Inflammatory macrophage treated with lipopolysaccharide for 1 hour (primary cell): ENCODE measurements at places on chromosomes 4 and X.

DNA sequence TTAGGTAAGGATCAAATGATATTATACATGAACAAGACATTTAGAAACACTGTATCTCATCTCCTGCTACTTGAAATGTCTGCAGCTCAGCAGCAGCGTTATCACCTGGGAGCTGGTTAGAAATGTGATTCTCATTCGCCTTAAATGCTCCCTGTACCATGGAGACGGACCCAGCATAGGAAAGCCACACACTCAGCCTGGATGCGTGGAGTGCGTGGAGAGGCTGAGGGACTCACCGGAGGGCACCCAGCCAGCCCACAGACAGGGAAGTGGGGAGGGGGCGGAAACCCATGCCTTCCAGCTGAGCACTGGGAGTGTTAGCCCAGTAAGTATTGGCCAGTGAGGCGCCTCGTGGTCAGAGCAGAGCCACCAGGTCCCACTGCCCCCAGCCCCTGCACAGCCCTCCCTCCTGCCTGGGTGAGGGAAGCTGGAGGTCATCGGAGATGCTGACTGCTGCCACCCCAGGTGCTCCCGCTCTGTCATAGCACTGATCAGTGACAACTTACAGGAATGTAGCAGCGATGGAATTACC, 15.2 kb downstream of the SUPT20HL1 start:
- no peak for DNase-seq

DNA sequence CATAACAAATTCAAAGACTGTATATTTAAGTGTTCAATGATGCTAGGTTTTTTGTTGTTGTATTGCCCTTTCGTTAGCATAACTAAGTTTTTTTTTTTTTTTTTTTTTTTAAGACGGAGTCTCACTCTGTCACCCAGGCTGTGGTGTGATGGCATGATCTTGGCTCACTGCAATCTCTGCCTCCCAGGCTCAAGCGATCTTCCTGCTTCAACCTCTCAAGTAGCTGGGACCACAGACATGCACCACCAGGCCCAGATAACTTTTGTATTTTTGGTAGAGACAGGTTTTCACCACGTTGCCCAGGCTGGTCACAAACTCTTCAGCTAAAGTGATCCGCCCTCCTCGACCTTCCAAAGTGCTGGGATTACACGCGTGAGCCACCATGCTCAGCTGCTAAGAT, 7.0 kb downstream of the SH3BGRL start:
- DNase-seq: no peak

GRCh38 chrX:15435836-15436619, 51.8 kb upstream of the VEGFD start:
- DNase-seq: peak; percentile 24

DNA sequence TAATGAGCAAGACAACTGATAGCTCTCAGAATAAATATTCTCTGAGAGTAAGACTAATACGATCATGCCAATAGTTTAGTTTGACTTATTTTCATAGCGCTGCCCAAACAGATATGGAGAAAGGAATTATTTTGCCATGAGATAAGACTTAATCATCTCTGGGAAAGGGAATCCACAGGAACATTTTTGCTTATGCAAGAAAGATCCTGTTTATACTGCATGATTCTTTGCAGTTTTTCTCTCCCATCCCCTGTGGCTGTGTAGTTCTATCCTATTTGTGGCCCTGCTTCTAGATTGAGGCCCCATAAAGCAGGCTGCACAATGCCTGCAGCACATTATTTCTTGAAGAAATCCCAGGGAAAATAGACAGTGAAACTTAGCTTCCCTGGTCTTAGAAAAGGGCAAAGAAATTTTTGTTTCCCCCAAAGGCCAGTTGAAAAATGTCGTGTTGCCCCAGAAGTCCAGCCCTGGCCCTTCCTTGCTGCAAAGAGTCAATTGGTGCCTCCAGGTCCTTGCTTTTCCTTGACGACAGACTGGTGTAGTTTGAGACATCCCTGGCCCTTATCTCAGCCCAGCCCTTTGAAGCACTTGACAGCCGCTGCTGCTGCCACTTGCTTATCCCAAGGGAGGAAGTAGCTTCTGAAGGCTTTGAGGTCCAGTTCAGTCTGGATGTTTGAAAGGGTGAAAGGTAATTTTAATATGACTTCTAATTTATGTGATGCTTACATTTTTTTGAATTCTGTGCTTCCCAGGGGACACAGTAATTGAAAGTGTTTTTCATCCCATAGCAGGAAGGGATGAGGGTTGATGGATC, 45.0 kb upstream of the SH3RF1 start:
- no peak for DNase-seq

- DNase-seq: no peak
Observed at GRCh38 chr4:37667197-37668100, 18.7 kb downstream of the RELL1 start.

GRCh38 chr4:22045051-22045630, 96.6 kb upstream of the KCNIP4 start:
- DNase-seq: no peak

DNA sequence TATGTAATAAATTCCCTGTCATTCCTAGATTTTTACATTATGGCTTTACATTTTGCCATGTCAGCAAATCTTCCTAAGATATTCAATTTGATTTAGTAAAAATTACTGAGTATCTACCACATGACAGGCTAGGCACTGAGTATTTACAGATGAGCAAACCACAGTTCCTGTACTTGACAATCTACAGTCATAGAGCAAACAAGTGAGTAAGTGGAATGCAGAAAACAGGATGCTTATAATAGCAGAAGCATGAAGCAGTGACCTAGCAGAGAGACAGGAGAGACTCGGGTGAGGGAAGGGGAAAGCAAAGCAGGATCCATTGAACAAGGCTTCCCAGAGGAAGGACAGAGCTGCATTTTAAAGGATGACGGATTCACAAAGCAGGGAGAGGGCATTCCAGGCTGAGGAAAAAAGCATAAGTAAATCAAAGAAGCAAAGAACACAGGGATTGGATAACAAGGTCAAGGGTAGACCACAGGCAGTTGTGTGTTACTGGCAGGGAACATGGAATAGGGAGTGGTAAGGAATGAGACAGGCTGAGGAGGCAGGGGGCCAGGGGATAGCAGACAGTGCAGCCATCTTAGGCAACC, 124.7 kb upstream of the C1QTNF7 start:
- no peak for DNase-seq

- DNase-seq: no peak
Observed at GRCh38 chr4:86935566-86935852, 698 bp downstream of the AFF1 start.

DNA sequence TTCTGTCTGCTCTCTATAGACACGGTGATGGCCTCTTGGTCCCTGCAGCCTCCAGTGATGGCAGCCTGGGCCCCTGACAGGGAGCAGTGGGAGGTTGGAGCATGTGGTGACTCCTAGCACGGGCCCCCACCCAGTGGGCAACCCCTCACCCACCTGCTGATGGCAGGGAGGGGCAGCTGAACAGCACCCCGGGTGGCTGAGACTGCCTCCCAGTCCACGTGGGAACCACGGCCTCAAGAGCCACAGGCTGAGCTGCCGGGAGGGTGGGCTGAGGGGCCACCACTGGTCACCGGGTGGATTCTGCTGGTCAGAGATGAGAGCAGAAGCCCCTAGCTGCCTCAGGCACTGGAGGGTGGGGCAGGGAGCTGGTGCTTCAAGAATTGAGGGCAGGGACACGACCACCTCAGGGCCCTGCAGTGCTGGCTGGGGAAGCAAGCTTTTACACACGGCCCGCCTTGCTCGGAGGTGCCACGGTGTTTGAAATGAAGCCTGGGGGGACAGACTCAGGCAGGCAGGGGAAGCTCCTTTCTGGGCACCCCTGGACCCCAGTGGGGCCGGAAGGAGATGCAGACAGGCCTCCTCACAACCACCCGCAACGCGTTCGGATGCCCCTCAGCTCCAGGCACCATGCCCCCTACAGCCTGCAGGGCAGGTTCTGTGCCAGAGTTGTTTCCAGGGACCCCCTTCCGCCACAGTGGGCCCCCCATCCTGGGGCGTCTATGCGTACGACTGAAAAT, 6.3 kb upstream of the HAUS3 start:
- no peak for DNase-seq

GRCh38 chrX:15170927-15171326, 99.0 kb downstream of the ASB9 start:
- no peak for DNase-seq

DNA sequence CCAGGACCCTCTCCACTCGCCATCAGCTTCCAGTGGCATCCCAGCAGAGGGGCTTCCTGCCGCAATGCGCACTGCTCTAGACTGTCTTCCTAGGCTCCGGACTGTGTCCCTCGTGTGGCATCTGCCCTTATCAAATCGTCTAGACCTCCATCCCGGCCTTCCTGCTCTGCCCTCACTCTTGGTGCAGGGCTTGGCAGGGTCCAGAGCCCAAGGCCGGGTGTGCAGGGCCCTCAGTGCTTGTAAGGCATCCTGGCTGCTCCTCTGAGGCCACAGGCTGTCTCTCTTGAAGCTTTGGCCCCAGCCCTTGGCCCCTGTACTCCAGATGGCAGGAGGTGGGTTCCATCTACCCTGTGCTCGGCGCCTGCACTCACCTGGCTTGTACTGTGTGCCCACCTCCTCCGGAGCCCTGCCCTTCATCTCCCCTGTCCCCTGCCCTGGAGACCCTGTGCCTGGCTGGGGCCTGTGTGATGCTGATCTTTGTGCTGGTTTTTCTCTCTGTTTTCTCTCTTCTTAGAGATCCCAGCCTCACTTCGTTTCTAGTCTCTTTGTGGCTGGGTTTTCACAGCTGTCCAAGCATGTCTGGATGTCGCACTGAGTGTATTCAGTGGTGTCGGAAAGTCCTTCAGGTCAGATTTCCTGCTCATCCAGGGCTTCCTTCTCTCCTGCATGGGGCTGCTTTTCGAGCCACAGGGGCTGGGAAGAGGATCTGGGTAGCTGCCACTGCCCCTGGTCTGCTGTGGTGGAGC, 3.7 kb upstream of the TREX2 start:
- no peak for DNase-seq

DNA sequence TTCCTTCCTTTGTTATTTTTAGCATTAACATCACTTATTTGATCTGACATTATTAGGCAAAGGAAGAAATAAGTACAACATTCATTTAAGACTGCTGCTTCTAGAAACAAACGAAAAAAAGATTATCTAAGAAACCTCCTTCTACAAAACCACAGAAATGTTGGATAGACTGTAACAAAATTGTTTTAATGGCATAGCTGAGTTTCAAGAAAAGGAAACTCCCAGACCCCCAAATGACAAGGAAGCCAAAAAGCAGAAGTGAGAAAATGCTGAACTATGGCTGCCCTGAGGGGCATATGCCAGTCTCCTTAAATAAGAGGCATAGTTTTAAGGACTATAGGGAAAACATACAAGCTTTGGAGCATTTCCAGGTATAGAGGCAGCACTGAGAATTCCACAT, 1431.6 kb upstream of the TENM3 start:
- no peak for DNase-seq

DNA sequence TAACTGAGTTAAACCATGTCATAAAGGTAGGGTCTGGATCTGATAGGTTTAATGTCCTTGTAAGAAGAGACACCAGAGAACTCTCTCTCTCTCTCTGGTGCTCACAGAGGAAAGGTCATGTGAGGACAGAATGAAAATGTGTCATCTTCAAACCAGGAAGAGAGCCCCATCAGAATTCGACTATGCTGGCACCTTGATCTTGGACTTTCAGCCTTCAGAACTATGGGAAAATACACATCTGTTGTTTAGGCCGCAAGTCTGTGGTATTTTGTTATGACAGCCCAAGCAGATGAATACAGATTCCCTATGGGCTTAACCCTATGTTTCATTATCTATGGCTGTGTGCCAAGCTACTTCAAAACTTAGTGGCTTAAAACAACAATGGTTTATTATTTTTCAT, 105.5 kb upstream of the DDIT4L start:
- DNase-seq: no peak

- DNase-seq: peak; percentile 32
Observed at GRCh38 chr4:156294577-156294976, 340.9 kb upstream of the CTSO start.

DNA sequence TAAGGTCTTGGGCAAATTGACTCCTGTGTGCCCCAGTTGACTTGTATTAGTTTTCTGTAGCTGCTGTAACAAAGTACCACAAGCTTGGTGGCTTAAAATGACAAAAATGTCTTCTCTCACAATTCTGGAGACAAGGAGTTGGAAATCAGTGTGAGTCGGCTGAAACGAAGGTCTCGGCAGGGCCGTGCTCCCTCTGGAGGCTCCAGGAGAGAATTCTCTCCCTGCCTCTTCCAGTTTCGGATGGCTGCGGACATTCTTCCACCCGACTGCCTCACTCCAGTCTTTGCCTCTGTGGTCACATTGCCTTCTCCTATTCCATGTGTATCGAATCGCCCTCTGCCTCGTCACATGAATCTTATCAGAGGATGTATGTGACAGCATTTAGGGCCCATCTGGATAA, 66.0 kb upstream of the PHOX2B start:
- DNase-seq: no peak

GRCh38 chrX:16528620-16529019, 121.3 kb upstream of the S100G start:
- no peak for DNase-seq

GRCh38 chr4:128751354-128751753, 58.1 kb upstream of the JADE1 start:
- no peak for DNase-seq

DNA sequence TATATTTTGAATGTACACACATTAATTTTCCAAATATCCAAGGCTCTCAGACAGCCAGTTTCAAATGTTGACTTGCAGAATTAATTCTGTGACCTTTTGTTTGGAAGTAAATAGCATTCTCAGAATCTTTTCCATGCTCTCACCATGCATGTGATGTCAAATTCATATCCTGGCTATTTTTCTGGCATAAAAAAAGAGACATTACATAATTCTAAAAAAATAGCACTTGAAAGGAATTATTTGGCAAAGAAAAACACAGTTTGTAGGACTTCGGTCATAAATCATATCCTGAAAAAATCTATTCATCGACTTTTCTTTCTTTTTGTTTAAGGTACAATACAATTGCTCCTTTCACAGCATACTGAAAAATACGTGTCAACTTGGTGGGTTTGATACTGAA, 111.2 kb downstream of the GLRA3 start:
- no peak for DNase-seq

- no peak for DNase-seq
Observed at GRCh38 chrX:109735202-109735744, 2.2 kb upstream of the ACSL4 start.

DNA sequence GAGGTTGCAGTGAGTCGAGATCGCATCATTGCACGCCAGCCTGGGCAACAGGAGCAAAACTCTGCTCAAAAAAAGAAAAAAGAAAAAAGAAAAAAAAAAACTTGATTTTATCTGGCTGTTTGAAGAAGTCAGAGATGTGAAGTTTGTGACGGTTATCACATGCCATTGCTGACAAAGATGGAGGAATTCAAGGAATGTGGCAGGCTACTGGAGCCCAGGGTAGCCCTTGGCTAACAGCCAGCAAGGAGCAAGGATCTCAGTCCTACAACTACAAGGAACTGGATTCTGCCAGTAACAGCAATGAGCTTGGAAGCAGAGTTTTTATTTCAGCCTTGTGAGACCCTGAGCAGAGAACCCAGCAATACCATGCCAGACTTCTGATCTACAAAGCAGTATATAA, 24.3 kb upstream of the TET2 start:
- DNase-seq: no peak

- no peak for DNase-seq
Observed at GRCh38 chr4:101259876-101260275, 87.5 kb downstream of the PPP3CA start.

GRCh38 chrX:107465932-107466620, 16.6 kb downstream of the FRMPD3 start:
- DNase-seq: no peak
